Aorta (tissue), 5 donors: ENCODE measurements at places on chromosomes 6 and 20. TPM values are rescaled to one million over a fixed set of nuclear protein-coding genes. Genes with fewer than 3 reads are reported as not detected.

DNA sequence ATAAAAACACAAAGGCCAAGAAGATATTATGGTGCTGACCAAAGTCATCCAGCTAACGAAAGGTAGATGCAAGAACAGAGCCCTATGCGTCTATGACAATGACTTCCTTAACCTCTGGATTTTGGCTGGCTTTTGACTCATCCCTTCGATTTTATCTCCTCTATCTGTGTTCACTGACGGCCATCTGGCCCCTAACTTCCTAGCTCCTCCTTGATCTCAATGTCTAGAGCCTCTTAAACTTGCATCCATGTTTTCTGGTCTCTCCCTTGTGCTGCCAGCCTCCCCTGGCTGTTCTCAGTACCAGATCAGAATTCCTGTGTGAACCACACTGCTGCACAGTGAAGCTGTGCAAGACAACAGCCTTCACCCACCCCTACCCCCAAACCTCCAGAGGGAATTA is 452.9 kb downstream of the UTRN start:
- DNase-seq, result no peak

DNA sequence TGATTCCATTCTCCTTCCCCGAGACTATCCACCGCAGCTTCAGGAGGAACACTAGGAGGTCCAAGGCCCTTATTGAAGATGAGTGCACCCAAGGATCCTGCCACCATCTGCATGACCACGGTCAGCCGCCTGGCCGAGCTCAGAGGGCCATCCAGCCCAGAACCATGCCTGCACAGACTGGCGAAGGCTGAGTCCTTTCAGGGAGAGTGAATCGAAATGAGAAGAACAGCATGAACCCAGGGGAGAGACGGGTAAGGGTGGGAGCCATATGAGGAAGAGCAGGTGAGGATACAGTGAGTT is 26.3 kb downstream of the SERPINB6 start:
- DNase-seq, result no peak

- no peak for DNase-seq
Observed at GRCh38 chr20:52313341-52313963, 121.9 kb upstream of the ZFP64 start.

Gene SULF2
- polyA plus RNA-seq, result 17.7 TPM

DNA sequence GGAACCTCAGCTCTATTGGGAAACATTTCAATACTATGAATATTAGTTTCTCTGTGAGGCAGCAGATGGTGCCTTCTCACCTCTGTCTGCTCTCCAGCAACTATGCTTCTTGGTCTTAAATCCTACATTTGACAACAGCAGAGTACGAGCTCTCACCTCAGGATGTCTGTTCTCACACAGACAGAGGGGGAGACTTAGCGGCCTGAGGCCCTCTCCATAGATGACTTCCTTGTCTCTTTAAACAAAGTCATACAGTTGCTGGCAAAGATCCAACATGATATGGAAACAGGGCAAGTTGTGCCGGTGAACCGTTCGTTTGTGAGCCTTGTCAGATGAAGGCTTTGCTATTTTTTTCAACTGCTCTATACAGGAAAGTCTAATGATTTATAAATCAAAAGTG is 43.7 kb upstream of the GABRR1 start:
- DNase-seq, result no peak

DNA sequence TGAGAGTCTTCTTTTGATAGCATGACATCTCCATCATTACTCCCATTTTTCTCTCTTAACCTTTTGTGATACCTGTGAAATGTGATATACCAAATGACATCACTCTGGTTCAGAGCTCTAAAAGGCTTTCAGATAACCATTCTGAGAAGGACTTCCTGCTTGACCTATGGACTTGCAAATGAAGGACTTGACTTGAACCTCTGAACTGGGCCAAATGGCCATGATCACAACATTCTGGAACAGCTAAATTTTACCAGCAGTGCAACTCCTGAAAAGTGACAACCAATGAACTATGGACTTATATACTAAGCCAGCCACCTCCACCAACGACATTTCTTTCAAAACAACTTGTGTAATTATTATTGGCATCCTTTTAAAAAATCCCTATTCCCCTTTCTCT is 1085.8 kb upstream of the CITED2 start:
- DNase-seq, result no peak

- DNase-seq, result no peak
Observed at GRCh38 chr6:24493945-24494820, 586 bp upstream of the ALDH5A1 start.

Gene PHACTR1
- polyA plus RNA-seq, result 3.2 TPM

GRCh38 chr6:156395276-156395675 is 381.9 kb upstream of the ARID1B start:
- DNase-seq, result no peak

- no peak for DNase-seq
Observed at GRCh38 chr6:84867521-84867920, 103.1 kb upstream of the TBX18 start.

Gene C6orf141
- polyA plus RNA-seq, result not detected

DNA sequence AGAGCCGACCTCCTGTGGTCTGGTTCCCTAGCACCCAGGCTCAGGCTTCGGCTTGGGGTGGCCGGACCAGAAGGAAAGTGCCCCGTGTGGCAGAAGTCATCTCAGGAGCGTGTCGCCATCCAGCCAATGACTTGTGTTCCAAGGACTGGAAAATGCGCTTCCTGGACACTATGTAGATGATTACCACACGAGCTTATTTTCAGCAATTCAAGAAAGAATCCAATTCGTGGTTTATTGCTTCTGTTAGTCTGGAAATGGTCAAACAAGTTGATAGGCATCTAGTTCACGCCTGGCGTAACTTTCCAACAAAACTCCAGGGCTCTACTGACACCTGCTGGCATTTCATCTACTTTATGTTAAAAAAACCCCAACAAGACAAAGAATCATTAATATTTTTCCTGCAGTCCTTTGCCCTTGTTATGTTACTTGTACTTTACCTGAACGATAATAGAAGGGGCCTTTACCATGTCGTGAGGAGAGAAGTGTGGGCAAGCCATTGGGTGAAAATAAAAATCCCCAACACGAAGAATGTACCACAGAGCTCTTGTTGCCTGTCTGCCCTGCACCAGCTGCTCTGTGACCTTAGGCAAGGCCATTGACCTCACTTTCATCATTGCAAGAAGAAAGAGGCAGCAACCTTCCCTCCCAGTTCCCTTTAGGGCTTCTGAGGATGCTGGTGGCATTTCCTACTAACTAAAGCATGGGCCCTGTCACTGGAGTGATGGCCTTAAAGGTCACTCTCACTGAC is 154.7 kb upstream of the LAMP5 start:
- DNase-seq, result peak; percentile 51

Gene SPDEF
- polyA plus RNA-seq, result 3.0 TPM

Gene SFTA2
- polyA plus RNA-seq, result not detected

Gene RNF217
- polyA plus RNA-seq, result 5.0 TPM

GRCh38 chr6:14693301-14694192 is 552.3 kb upstream of the JARID2 start:
- no peak for DNase-seq

- no peak for DNase-seq
Observed at GRCh38 chr6:71012866-71013469, 56.1 kb upstream of the B3GAT2 start.

Gene OPRL1
- polyA plus RNA-seq, result 1.1 TPM

Gene IRAK1BP1
- polyA plus RNA-seq, result 2.3 TPM

Gene HSPA12B
- 0.25 TPM for polyA plus RNA-seq

DNA sequence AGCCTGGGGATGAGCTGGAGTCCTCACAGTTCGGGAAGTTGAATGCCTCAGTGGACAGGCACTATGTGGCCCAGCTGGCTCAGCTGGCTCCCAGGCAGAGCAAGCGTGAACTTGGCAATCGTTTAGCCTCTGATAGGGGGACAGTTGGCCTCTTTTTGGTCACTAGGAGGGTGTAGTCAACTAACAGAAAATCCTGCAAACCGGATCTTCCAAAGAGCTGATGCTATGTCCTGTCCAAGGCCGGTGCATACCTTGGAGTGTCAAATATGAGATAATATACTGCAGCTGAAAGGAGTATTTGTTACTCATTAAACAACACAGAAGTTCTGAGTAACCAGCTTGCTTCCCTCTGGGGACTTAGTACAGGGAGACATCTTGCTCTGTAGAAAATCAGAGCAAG is 126.2 kb upstream of the EXOC2 start:
- DNase-seq, result no peak

DNA sequence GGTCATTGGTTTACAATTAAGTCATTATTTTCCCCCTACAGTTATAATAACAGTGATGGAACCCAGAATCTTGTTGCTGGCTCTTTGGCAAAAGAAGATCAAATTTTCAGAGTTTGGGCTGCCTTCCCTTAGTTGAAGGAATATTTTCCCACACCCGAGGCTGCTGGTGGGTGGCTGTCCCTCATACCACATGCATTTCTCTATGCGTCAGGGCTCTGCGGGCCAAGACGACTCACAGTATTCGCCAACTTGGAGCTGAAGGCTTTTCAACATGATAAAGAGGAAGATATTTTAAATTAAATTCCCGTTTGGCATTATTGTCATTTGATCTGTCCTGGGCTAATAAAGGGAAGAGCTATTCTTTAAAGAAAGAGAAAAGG is 102.2 kb upstream of the SASH1 start:
- DNase-seq, result peak; percentile 73

Gene KIAA0408
- polyA plus RNA-seq, result 4.2 TPM

GRCh38 chr6:126172131-126172530 is 167.8 kb upstream of the CENPW start:
- no peak for DNase-seq

GRCh38 chr6:159714404-159714803 is 12.9 kb upstream of the WTAP start:
- no peak for DNase-seq

DNA sequence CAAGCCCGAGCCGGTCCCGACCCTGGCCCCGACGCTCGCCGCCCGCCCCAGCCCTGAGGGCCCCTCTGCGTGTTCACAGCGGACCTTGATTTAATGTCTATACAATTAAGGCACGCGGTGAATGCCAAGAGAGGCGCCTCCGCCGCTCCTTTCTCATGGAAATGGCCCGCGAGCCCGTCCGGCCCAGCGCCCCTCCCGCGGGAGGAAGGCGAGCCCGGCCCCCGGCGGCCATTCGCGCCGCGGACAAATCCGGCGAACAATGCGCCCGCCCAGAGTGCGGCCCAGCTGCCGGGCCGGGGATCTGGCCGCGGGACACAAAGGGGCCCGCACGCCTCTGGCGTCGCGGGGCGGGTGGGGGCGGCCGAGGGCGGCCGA is 37.5 kb downstream of the YTHDF1 start:
- DNase-seq, result no peak

DNA sequence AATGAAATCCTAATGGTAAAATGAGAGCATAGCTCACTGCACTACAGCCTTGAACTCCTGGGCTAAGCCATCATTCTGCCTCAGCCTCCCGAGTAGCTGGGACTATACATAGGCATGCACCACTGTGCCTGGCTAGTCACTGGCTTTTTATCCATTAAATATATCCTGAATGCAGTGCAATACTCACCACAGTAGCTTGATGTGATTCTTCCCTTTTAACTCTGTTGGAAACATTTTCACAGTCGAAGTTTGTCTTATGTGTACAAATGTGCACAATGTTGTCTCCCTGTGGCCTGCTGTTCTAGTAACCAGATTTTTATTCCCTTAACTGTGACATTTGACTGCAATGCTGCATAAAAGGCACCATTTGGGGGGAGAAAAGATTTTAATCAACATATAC is 56.7 kb downstream of the TRMT6 start:
- no peak for DNase-seq

- no peak for DNase-seq
Observed at GRCh38 chr6:27290065-27290849, 21.8 kb downstream of the POM121L2 start.

DNA sequence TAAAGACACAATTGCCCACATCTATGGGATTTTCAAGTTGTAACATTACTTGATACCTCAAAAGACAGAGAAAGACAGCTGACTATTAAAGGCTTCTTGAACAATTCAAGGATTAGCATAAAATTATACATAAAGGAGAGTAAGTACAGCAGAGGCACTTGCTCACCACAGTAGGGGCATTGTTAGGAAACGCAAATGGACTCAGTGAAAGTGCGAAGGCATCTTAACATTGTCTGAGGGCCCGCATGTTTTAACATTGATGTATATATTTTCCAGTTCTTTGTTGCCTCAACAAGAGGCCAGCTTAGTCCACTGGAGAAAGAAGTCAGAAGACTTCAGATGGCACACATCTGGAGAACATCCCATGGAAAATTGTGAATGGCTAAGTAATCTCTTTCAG is 115.4 kb downstream of the SIM1 start:
- DNase-seq, result no peak

DNA sequence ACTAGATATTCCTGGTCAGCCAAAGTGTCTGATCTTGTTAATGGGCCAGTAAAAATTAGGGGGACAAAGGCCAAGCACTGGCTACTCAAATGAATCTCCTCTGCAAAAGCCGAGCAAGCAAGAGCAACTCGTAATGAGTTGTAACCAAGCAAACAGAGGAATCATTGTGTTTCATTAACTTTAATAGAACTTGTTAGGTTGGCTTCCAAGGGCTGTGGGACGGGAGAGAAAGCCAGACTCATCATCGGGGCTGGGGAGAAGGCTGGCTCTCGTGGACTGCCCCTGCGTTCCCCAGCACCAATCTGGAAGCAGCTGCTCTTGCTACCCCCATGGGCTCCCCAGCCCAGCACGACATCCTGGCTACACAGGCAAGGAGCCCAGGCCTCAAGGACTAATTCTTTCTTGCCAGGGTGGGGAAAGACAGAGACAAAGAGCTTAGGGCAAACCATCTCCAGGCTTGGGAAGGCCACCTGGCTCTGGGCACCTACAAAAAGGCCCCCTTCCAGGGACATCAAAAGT is 10.5 kb upstream of the SCUBE3 start:
- DNase-seq, result no peak

Gene KCNB1
- under 0.01 TPM for polyA plus RNA-seq

Gene NR2E1
- polyA plus RNA-seq, result not detected

DNA sequence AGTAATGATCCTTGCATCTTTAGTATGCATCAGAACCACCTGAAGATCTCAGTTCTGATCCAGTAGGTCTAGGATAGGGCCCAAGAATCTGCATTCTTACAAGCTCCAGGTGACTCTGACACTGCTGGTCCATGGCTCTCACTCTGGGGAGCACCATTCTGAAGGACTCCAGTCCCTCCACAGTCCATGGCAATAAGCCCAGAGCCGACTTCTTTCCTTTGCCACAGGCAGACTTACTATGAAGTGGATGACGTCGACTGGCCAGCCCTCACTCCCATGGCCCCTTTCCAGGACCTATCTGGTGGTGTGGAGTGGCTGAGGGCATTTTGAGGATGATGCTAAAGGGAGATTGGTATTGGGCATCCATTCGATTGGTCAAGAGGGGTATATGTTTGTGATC is 21.8 kb upstream of the LY86 start:
- DNase-seq, result no peak

DNA sequence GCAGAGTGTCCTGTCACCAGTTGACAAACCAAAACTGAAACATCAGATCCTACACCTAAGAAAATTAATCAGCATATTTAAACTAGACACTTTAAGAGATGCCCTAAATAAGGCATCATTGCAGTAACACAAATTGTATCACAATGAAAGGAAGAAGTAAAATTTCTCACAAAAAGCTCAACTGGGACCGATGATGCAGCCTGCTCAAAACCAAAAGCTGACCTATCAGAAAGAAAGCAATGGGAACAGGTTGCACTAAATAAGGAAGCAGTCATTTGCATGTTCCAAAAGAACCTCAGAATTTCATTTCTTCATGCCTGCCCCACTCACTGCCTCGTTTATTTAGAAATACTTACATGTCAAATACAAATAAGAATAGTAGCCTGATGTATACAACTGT is 12.1 kb downstream of the HIVEP2 start:
- no peak for DNase-seq

GRCh38 chr6:2857580-2858337 is 16.1 kb upstream of the SERPINB1 start:
- peak; percentile 74 for DNase-seq

- DNase-seq, result no peak
Observed at GRCh38 chr6:122400121-122400450, 634 bp downstream of the HSF2 start.

- no peak for DNase-seq
Observed at GRCh38 chr6:73671911-73672685, 18.3 kb upstream of the SLC17A5 start.

Gene PCK1
- polyA plus RNA-seq, result 0.69 TPM
